ENCODE measurements at places on chromosomes 4 and X.

DNA sequence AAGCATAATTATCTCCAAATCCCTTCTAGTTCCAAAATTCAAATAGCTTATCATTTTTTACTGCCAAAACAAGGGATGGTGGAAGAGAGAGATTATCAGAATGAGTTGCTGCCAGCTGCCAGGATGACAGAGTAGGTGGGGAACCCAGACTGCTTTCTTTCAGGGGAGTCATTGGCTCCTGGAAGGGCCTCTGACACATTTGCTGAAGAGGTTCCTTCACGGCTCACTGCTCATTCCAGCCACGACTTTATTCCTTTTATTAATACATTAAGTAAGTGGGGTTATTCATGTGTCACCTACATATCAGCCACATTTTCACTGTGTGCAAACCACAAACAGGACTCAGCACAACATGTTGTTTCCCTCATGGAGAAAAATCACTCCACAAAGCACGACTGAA, 12.7 kb upstream of the SMIM43 start:
- no peak for DNase-seq

DNA sequence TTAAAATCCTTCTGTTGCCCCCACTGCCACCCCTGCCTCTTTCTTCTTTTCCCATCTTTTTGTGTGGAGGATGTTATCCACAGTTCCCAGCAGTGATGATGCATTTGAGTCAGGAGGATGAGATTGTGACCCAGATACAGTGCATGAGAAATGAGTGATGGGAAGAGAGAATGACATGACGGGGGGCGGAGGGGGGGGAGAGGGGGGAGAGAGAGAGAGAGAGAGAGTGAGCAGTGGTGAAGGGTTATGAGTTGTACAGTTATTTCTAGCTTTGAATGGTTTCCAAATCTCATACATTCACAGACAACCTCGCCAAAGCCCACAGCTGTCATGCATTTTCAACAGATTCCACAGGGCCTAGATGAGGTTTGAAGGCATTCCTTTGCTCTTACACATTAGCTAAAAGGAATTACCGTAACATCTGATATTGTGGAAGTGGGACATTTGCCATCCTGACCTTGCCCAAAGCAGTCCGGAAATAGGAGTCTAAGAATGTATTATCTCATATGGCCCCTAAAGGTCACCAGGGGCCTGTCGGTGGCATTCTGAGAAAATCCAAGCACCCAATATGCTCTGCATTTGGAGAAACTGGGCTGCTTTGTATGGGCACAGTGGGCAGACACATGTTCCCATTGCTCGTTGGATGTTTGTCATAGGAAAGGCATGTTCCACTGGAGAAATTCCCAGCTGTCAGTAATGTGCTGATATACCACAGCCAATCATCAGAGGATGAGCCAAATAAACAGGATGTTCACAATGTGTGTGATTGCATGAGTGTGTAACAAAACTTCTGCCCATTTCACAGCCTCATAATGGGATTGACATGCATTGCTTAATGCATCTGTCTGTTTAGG, 435.8 kb downstream of the SPRY1 start:
- DNase-seq: no peak

DNA sequence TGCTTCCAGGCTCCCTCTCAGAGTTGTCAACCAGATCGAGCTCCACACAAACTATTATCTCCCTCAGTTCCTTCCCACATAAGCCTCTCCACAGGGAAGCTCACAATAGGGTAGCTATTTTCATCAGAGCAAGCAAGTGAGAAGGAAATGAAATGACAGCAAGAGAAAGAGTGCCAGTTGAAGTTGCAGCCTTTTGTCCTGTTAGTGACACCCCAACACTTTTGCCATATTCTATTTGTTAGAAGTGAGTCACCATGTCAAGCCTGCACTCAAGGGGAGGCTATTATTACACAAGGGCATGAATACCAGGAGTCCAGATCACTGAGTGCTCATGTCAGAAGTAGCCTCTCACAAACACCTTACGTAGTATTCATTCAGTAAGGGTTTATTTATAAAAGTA, 266.3 kb upstream of the NOCT start:
- no peak for DNase-seq

DNA sequence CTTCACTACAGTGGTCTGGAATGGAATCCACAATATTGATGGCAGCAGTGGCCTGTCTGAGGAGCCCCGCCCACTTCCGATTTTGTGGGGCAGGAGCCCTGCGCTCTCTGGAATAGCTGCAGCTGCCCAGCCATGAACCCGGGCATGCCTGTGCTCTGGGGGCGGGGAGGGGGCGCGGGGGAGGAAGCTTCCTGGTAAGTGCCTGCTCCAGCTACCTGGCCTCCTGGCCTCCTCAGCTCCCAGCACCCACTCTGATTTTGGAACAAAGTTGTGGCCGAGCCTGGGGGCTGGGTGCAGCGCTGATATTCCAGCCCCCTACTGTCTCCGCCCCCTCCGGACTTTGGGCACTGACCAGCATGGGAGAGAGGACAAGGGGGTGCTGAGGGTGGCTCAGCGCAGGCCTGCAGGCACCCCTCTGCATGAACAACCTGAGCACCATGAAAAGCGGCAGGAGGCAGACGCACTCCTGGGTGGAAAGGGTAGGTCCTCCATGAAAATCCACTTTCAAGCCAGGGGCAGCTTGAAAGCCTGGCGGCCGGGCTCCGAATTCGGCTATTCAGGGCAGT, 972.7 kb upstream of the AGA start:
- no peak for DNase-seq

GRCh38 chr4:141229408-141230101, 8.9 kb downstream of the ZNF330 start:
- DNase-seq: no peak

DNA sequence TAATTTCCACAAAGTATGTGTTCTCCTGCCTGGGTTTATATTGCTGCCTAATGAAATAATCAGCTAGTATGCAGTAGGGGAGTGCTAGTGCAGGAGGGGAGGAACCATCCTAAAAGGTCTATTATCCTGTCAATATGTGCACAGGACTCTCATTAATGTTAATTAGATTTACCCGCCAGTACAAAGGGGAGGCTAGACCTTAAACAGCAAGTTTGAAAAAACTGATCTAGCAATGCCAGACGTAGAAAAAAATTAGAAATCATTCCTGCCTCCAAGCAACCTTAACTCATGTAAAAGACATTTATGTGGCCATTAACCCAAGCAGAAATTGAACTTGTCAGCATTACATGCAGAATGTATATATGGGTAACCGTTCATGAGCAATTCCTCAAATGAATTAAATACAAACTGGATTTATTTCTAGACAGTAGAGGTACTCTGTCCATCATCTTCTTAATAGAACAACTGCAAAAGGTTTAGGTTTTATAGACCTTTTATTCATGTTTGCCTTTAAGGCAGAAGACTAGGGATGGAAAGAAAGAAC, 294.3 kb upstream of the TENM3 start:
- no peak for DNase-seq

DNA sequence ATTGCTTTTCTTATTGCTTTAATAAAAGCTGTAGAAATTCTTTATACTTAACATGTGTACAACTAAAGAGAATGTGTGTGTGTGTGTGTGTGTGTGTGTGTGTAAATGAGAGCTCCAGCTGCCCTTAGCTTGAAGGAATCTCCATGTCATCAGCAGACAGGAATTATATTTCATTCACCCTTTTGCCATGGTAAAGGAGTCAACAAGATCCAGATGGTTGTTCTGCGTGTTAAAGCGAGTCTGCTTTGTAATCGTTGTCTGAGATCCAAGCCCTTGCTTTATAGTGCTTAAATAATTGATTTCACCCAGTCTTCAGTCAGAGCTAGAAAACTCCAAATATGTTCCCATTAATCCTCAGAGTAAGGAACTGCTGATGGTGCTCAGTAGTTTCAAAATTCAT, 285.5 kb downstream of the PDGFC start:
- no peak for DNase-seq

DNA sequence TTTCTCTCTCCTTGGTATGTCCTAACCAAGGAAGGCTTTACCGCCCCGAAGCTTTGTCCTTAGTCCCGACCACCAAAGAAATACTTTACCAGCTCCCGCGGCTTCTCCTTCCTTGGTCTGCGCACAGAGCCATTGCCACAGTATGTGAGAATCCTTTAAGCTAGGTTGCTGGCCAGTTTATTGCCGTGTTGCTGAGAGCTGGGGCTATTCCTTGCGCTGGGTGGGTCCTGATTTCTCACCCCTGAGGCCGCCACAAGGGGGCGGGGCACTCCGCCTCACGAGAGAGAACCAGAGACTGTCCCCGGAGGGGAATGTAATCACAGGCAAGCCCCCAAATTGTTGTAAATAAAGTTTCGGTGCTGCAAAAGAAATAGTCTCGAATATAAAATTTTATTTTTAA, 331.0 kb upstream of the PCDH10 start:
- no peak for DNase-seq

GRCh38 chr4:113969709-113970334, 9.6 kb downstream of the ARSJ start:
- no peak for DNase-seq

DNA sequence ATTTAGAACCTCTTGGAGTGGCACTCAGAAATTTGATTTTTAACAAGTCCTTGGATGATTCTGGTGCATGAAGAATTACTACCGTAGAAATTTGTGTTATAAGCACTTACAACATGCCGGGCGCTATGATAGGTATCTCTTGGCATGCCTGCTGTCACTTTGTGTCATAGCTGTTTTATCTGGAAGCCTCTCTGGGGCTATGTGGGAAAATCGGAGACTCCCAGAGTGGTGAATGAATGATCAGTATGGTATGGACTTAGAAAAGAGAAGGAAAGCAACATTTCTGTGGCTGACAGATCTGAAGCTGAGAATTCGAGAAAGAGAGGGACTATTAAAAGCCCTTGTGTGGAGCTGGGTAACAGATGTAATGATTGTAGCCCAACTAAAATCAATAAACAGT, 177.4 kb upstream of the MAMLD1 start:
- no peak for DNase-seq

DNA sequence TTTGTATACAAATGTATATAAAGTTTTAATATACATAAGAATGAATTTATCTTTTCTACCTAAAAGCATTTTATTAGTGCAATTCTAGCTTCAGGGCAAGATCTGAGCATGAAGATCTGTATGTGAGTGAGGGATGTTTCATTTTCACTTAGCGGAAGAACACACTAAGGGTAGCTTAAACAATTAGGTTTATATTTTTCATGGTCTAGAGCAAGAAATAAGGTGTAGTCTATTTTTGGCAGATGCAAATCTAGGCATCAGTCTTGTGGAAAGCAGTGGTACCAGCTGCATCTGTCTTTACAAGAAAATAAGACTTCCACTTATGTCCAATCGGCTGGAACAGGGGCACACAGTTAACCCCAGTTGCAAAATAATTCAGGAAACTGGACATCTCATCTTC, 433.3 kb downstream of the ADAM29 start:
- no peak for DNase-seq

GRCh38 chrX:94831364-94831763, 1157.4 kb downstream of the FAM133A start:
- no peak for DNase-seq

- no peak for DNase-seq
Measured at GRCh38 chrX:22165732-22166457, 106.8 kb upstream of the CBLL2 start.

GRCh38 chr4:136540747-136541146, 991.5 kb downstream of the PCDH18 start:
- DNase-seq: no peak

DNA sequence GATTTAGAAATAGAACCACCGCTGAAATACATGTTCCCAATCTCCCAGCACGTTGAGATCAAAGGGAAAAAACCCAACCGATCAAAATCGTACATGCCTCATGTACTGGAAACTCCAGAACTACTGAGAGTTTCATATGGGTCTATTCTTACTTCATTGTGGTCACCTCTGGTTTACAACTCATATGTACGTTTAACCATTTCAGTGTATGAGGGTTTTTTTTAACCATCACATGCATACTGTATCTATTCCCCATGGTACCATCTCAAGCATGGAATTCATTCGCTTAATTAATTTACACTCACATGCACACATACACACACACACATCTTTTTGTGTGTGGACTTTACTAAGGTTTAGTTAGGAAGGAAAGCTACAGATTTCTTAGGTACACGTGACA, 46.0 kb upstream of the CLNK start:
- DNase-seq: no peak

DNA sequence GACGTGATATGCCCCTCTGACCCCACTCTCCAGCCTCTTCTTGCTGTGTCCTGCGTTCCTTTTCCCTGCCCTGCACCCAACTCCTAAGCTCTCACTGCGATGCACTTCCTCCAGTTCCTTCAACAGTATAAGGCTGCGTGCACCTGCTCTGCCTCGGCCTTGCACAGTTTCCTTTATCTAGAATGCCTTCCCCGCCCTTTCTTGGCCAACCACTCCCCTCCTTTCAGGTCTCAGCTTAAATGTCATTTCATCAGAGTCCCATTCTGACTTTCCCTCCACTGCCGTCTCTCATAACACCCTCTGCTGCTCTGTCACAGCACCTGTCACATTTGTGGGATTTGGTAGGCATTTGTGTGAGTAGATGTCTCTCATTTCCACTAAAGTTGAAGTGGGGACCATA, 58.4 kb upstream of the NEIL3 start:
- DNase-seq: no peak

GRCh38 chrX:4570151-4570550, 856.7 kb upstream of the PRKX start:
- no peak for DNase-seq

- no peak for DNase-seq
Measured at GRCh38 chr4:184344899-184345572, 127.4 kb upstream of the ENPP6 start.

- no peak for DNase-seq
Measured at GRCh38 chr4:85478576-85478975, 3.6 kb downstream of the ARHGAP24 start.

DNA sequence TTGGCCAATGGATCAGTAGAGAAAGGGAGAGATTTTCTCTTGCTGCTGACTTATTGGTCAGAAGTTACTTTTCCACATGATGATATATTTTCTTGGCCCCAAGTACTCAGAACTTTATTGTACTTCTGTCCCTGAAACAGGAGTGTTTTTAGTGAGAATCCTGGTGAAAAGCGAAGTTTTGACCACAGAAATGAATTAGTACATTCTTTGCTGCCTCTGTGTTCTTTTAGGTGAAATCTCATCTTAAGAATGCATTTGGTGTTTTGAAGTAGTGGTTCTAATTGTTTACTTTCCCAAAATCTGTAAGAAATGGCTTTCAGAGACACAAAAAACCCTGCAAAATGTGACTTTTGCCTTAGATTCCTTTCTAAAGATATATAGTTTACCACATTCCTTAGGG, 240.4 kb downstream of the FRMPD4 start:
- no peak for DNase-seq

GRCh38 chr4:79250887-79251286, 75.0 kb downstream of the NAA11 start:
- no peak for DNase-seq

DNA sequence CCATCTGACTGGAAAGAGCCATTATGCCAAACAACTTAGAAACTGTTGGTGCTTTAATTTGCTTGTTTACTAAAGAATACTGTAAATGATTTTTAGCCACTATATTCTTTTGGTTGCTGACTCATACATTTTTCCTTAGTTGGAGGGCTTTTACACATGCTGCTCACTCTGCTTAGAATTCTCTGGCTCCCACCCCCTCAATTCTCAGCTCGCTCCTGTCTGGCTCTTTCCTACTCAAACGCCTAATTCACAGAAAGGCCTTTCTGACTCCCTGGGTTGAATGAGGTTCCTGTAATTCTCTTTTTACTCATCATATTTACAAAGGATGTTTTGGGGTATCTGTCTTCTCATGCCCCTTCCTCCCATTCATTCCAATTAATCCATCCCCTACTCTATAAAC, 26.1 kb upstream of the PARM1 start:
- DNase-seq: no peak

All from suppressor macrophage treated with lipopolysaccharide for 1 hour (primary cell).